SW 1271 (cell line): ENCODE measurements at places on chromosomes 2 and 18.
A peak's percentile ranks its signal among the peaks of the same experiment; 100 is the strongest.

DNA sequence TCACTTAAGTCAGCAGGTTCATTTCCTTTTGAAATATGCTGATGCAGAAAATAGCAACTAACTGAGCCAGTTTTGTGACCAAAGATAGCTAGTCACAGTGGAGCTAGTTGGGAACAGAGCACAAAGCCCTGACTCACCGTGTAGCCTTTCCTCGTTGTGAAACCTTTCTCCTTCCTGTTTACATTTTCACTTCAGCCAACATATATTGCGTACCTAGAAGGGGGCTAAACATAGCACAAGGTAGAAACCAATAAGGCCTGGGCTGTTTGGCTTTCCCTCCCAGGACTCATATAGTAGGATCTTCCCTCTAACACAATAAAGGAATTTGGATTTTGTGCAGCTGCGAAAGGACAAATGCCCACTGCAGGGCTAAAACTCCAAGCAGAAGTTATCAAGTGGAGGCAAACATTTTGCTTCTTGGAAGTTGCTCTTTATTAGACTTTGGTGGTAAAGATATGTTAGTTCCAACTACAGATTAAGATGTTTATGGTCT is 24.5 kb upstream of the LPIN2 start:
- DNase-seq: peak; percentile 76

DNA sequence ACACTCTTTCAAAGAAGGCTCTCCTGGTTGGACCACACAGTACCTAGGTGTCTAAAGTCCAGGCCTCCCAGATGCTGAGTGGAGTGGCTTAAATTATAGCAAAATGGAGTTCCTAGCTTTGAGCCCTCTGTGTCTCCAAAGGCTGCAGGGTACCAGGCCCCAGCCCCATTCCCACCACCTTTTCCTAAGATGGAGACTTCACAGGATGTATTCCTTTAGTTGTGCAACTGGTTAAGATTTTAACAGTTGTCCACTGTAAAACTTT is 4.9 kb downstream of the SMAD7 start:
- no peak for DNase-seq

DNA sequence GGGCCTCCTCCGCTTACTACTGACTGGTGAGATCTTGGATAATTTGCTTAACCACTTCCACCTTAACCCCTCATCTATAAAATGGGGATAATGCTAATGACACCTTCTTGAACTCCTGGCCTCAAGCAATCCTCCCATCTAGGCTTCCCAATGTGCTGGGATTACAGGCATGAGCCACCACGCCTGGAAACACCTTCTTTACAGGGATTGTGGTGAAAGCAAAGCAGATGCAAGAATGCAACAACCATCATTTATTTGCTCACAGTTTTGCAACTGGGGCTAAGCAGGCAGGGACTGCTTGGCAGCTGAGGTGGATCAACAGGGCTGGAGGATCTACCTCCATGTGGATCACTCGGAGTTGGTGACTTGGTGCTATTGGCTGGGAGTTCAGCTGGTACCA is 76.2 kb upstream of the ZNF532 start:
- no peak for DNase-seq

DNA sequence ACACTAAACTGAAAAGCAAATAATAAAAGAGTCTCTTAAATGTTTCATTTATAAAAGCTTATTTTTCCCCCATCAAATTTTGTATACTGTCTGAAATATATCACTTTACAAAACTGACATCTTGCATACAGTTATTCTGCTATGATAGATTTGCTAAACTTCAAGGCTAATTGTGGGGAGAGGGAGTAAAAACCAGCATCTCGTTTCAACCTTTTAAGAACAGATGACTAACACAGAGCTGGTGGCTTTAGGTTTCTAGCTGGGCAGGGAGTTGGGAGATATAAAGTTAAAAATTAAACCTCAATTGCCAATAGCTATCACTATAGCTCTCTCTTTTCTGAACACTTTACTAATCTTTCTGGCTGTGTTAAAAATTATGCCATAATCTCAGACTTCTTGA is 23.5 kb downstream of the C1D start:
- no peak for DNase-seq

DNA sequence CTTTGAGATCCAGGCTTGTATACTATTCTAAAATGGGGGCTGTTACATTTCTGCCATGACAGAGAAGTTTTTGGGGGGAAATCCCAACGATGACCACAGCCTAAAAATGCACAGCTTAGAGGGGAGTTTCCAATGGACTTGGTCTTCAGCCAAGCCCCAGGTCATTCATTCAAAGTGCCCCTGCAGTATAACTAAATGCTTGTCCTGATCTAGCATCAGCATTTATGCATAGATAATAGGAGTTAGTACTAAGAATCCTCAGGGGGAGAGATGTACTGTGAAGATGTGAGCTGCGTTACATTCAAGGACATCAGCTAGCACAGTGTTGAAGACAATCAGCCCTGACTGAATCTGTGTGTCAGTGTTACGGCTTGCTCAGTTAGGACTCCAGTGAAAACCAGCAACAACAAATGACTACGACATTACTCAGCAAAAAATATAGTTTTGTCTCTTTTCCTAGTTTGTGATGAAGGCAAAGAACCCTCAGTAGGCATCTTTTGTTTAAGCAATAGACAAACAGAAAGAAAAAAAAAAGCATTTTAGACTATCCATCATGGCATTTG is 160.9 kb downstream of the ZEB2 start:
- DNase-seq: no peak

- no peak for DNase-seq
Measured at GRCh38 chr2:36128359-36128758, 227.2 kb upstream of the CRIM1 start.

- no peak for DNase-seq
Measured at GRCh38 chr2:149087751-149088150, 49.3 kb downstream of the LYPD6B start.

GRCh38 chr18:470661-471501 is 29.6 kb downstream of the COLEC12 start:
- DNase-seq: no peak

DNA sequence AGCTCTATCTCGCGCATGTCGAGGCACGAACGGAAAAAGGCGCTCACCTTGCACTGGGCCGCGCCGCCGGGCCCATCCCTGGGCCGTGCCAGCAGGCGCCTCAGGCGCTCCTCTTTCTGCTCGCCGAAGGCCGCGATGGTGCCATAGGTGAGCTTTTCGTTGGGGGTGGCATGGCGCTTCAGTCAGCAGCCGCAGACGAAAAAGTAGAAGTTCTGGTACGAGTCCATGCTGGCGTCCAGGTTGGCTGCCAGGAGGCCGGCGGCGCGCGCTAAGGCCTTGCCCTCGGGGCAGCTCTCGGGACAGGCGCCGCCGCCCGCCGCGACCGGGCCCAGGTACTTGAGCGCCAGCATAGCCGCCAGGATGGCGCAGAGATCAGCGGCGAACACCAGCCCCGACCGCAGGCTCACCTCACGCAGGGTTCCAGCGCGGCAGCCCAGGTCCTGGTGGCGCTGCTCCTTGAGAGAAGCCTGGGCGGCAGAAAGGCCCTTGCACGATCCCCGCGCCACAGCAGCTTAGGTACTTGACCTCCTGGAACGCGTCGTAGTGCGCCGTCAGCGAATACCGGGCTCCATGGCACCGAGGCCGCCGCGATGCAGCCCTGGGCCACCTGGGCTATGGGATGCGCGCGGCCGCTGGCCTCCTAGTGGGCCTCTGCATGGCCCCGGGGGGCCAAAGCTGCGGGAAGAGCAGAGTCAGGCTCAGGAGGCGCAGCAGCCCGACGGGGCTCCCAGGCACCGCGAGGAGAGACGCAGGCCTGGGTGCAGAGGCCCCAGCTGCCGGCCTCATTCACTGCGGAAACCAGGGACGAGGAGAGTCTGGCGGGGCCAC is 12.8 kb downstream of the ALPG start:
- no peak for DNase-seq

DNA sequence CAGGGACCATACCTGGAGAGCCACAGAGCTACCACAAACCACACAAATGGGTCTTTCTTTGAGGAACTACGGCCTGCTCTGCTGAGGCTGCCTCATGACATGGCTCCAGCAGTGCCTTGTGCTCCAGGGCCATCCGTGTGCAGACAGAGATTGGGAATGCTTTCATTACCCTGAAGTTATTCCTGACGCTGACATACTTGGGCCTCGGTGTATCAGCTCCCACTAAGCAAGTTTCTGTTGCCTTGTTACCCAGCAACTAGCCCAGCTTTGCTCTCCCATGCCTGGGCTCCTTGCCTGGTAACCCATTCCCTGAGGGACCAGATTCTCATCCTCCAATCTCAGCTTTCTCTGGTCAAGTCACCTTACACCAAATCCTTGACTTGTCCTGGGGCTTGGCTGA is 80.3 kb upstream of the FZD7 start:
- no peak for DNase-seq

- no peak for DNase-seq
Measured at GRCh38 chr2:106167067-106167466, 27.0 kb downstream of the UXS1 start.

DNA sequence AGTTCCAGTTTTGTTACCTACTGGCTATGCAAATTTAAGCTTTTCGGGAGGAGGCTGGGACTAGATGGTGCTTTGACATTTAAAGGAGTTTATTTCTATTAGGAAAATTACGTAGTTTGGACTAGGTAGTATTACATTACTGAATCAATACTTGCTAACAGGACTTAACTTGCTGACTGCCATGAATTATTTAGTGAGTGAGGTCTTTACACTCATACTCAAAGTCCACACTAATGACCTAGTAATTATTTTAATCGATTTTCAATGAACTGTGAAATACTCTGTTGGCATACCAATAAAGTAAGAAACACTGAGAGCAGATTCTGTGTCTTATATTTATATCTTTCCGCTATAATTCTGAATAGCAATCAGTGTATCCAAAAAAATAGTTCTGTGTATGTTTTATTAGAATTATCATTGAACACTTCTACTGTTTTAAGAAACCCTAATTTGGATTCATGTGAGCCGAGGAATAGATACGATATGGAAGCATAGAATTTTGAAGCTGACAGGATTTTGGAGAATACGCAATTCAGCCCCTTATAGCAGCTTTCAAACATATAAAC is 55.0 kb downstream of the CHST9 start:
- no peak for DNase-seq

DNA sequence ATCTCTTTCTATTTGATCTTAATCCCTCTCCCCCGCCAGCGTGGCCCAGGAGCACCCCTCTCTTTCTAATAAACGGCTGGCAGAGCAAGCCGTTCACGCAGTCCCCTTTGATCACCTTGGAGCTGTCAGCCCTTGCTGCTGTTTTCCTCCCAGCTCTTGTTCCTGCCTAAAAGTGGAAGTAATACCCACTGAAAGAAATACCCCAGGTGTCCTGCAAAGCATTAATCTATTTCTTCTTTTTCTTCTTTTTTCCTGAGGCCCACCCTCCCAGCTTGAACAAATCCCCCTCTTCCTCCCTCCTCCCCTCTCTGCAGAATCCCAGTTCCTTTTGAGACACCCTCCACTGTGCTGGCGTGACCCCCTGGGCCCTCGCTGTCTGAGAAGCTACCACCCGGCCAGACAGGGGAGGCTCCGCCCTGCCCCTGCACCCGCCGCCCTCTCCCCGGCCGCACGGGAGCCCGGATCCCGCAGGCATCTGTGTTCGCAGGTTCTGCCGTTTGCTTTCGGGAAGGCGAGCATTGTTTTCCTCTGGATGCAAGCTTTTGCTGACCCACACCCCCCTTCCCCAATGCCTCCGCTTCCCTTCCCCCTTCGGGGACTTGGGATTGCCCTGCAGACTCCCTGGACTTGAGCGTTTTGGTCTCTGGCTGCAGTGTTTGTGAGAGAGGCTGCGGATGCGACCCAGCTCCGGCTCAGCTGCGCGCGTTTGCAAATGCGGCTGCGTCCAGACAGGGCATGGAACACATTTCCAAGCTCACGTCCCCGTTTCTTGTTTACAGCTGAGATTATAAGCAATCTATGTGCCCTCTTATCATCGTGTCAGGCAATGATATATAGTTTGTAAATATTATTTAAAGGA is 631.5 kb downstream of the NYAP2 start:
- no peak for DNase-seq

GRCh38 chr2:207779523-207779922 is 9.8 kb upstream of the FZD5 start:
- no peak for DNase-seq

DNA sequence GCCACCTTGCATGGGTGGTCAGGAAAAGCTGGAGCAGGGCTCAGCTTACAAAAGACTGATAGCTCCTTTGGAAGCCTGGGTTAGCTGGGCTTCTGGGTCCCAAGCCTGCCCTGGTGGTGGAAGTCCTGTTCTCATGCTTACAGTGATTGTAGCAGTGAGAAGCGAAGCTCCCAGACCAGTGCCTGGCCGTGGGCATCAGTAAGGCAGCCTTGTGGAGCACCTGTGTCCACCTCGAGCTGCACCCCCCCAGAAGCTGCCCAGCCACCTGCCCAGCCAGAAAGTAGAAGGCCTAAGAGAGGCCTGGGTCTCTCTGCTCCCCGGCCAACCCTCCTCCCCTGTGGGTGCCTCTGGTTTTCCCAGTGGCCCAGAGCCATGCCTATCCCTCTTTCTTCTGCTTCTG is 10.5 kb downstream of the GLI2 start:
- no peak for DNase-seq

- no peak for DNase-seq
Measured at GRCh38 chr2:3968736-3969135, 265.4 kb downstream of the DCDC2C start.

DNA sequence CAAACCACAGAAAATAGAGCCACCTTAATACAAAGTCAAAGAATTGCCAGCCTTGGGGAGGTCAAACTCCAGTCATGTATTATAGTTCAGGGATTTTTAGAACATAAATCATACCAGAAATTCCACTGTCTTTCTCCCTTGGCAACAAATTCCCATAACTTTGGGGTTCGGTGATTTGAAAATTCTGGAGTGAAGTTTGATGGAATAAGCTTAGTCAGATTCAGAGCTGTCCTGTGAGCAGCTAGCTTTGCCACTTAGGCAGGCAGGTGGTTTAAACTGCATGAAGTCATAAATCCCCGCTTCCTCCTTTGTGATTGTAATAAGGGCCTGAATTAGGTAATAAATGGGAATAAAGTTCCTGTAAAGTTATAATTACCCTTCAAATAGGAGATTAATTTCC is 457.0 kb upstream of the HNMT start:
- DNase-seq: no peak

DNA sequence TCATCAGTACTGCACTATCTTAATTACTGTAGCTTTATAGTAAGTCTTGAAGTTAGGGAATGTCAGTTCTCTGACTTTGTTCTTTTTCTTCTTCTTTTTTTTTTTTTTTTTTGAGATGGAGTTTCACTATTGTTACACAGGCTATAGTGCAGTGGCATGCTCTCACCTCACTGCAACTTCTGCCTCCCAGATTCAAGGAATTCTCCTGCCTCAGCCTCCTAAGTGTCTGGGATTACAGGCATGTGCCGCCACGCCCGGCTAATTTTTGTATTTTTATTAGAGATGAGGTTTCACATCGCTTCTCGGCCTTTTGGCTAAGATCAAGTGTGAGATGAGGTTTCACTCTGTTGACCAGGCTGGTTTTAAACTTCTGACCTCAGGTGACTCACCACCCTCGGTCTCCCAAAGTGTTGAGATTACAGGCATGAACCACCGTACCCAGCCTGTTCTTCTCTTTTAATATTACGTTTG is 41.9 kb upstream of the TANC1 start:
- peak; percentile 75 for DNase-seq

DNA sequence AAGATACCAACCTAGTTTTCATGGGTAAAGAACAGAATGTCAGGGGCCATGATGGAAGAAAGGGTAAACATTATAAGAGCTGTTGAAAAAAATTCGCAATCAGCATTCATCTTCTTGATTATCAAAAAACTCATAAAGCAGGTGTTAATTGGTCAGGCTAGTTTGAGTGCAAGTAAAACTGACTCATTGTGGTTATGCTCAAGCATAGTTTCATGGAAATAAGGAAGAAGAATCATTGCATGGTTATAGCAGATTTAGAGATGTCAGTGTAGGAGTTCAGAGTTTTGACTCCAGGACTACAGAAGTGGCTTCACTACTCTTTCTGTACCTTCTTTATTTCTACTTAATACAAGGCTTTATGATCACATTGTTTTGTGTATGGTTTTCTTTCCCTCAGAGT is 26.9 kb upstream of the CDH19 start:
- no peak for DNase-seq
